ENCODE measurements at places on chromosomes 2 and 18. TPM values are rescaled to one million over a fixed set of nuclear protein-coding genes. Genes with fewer than 3 reads are reported as not detected.

- no peak for DNase-seq
Observed at GRCh38 chr2:96770442-96771202, 9.9 kb downstream of the CNNM4 start.

The GREB1L gene
- 0.07 TPM for total RNA-seq

The ALKAL2 gene
- not detected for total RNA-seq

The AGXT gene
- total RNA-seq, result not detected
